ENCODE measurements at places on chromosomes 2 and 18.

DNA sequence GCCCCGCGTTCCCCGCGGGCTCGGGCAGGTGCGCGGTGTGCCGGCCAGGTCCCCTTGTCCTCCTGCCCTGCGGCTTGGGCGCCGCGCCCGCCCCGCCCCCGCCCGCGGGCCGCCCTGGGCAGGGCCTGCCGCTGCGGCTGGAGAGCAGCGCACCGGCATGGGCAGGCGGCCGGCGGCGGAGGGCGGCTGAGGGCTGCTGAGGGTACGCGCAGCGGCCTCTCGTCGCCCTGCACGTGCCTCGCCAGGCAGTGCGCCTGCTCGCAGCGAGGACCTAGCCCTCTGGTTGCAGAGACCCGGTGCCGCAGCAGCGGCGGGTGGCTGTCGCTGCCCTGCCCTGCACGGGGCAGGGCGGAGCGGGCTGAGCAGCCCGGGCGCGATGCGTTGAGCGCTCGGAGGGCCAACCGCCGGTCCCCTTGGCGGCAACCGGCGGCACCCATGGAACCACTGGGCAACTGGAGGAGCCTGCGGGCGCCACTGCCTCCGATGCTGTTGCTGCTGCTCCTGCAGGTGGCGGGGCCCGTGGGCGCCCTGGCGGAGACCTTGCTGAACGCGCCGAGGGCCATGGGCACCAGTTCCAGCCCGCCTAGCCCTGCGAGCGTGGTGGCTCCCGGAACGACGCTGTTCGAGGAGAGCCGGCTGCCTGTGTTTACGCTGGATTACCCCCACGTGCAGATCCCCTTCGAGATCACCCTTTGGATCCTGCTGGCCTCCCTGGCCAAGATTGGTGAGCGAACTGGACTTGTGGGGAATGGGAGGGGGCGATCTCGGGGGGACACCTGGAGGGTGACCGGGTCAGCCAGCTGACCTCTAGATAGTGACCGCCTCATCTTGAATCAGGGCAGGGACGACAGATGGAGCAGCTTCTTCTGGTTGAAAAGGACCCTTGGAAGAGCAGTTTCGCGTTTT is at the start of gene SLC9A2:
TSS of gene SLC9A2 (plus strand) at position 140 of the 906 bp plus-strand sequence. CDS start at position 436, 296 bp downstream.
- DNase-seq = no peak

- no peak for DNase-seq
Observed at GRCh38 chr18:55893948-55894347, 306.0 kb upstream of the TCF4 start.

- DNase-seq = no peak
Observed at GRCh38 chr18:45662468-45662867, 47.2 kb downstream of the SLC14A2 start.

GRCh38 chr2:229943770-229944449 is 21.6 kb downstream of the FBXO36 start:
- no peak for DNase-seq

DNA sequence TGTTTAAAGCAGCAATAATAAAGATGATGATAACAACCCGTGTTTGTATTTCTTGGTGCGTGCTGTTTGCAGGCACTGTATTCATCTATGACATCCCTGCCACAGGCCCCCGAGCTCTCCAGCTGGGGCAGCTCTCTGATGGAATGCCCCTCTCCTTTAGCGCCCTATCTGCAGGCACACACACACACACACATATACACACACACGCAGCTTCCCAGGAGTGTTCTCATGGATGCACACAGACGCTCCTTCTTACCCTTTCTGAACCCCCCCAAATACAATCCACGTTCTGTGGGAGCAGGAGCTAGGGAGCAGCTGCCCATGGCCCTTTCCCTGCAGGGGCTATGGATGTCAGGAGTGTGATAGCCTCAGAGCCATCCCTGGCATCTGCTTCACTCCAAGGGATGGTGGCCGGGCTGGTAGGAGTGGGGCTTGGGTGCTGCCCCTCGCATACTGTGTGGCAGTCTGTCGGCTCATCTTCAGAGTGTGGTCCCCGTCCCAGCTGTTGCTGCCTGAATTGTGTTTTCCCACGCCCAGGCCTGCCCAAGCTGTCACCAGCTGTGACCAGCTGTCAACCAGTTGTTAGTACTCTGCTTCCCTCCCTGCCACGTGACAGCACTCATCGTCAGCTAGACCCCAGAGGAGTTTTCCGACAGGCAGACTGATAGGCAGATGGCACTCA is 50.8 kb upstream of the MYCN start:
- no peak for DNase-seq

GRCh38 chr2:77428946-77429345 is 93.2 kb downstream of the LRRTM4 start:
- DNase-seq = no peak

GRCh38 chr2:118737684-118738083 is 109.8 kb downstream of the EN1 start:
- DNase-seq = no peak

DNA sequence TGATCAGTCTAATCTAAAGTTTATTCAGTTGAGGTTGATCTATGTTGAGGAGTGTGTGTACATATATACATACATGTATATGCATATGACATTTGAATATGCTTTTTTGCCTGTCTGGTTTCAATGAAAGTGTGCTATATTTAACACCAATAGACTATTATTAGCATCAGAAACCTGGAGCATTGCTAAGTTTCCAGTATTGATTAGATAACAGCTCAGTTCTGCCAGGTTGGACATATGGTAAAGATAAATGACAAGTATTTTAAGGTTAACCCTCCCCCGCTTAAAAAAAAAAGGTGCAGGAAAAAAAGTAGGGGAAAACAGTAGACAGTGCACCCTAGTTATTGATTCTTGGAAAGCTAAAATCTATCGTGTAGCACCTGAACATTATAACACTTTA is 19.4 kb downstream of the CREB1 start:
- no peak for DNase-seq

- DNase-seq = no peak
Observed at GRCh38 chr2:128374001-128374710, 55.5 kb upstream of the HS6ST1 start.

GRCh38 chr2:189587780-189588179 is 7.2 kb upstream of the SLC40A1 start:
- DNase-seq = no peak

- no peak for DNase-seq
Observed at GRCh38 chr2:196257086-196257485, 85.7 kb upstream of the STK17B start.

- no peak for DNase-seq
Observed at GRCh38 chr18:45894818-45895217, 69.3 kb downstream of the SIGLEC15 start.

GRCh38 chr18:9696112-9696511 is 12.0 kb upstream of the RAB31 start:
- no peak for DNase-seq

DNA sequence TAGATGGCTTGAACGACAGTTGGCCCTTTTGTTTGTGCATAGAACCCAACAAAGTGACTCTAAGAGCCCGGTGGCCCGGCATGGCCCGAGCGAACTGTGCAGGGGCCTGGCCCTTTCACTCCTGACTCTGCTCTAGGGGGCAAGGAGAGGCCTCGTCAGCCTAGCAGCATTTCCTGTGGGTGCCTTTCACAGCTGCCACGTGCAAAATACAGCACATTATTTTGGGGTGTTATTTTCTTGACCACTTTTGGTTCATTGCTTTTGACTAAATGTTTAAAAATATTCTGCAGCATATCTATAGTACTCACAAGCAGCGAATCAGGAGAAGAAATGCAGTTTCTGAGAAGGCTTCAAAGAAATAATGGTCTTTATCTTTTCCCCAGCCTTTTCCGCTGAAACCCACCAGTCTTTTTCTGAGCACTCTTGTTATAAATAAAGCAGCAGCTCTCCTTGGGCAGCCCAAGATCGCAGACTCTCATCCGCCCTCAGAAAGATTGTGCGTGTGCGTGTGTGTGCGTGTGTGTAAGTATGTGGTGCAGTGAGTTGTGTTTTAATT is 31.3 kb downstream of the DGKD start:
- DNase-seq = no peak

DNA sequence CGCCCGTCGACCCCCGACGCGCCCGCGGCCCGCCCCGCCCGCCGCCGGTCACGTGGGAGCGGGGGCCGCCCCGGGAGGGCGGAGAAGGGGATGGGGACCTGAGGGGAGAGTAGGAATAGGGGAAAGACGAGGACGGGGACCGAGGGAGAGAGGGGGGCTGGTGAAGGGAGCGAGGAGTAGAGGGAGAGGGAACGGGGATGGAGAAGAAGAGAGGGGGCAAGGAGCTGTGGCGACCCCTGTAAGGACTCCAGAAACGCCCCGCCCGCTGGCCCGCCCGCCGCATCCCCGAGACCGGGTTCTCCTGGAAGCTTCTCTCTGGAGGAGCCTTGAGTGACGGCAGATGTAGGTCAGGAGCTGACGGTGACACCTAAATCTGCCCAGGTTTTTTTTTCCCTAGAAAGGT is 615 bp downstream of the ADNP2 start:
- peak; percentile 18 for DNase-seq

DNA sequence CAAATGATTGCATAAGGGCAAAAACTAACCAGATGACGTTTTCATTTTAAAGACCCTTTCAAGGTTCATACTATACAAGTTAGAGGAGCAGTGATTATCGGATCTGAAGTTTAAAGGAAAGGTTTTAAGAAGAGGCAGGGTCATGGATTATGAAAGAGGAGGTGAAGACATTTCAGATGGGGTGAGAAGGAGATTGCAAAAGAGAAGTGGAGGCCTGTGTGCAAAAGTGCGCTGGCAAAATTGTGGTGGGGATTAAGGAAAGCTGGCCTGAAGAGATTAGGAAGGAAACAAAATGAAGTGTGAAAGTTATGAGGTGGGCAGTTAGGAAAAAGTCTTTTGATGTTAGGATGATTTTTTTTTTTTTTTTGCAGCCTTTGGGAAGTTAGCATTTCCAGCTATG is 935.7 kb upstream of the FAM98A start:
- no peak for DNase-seq

DNA sequence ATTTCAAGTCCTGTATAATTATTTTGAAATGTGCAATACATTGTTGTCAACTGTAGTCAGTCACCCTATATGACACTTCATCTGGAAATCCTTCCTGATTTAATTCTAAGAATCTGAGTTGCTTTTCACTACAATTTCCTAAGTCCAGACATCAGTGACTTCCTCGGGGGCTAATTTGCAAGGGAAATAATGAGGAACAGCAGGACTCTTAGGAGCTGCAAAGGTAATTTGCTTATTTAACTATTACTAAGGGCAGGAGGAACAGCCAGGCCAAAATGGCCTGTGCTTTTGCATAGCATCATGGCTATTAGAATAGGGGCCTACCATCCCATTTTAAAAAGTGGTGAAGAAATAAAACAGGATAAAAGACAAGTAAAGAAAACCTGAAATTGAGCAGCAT is 178.8 kb downstream of the MC4R start:
- no peak for DNase-seq

- peak; percentile 44 for DNase-seq
Observed at GRCh38 chr2:100416935-100417710, at the start of gene CHST10. CHST10 (minus strand) TSS chr2:100417668; CDS start chr2:100406675, 10,993 bp downstream.

DNA sequence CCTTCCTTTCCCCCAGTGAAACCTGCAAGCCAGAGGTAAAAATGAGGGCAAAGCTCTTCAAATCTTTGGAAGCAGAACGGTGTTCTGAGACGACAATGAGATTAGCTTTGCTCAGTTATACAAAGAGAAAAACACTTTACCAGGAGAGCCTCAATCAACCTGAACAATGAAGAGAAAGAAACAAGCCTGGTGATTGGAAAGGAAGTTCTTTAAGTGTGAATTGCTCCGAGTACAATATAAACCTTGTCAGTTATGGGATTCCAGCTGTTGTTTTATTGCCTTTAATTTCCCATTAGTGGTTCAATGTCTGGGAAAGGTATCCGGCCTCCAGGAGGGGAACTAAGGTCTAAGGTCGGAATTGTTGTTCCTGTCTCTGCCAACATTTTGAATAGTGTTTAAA is 901.6 kb downstream of the EPHA4 start:
- DNase-seq = no peak

DNA sequence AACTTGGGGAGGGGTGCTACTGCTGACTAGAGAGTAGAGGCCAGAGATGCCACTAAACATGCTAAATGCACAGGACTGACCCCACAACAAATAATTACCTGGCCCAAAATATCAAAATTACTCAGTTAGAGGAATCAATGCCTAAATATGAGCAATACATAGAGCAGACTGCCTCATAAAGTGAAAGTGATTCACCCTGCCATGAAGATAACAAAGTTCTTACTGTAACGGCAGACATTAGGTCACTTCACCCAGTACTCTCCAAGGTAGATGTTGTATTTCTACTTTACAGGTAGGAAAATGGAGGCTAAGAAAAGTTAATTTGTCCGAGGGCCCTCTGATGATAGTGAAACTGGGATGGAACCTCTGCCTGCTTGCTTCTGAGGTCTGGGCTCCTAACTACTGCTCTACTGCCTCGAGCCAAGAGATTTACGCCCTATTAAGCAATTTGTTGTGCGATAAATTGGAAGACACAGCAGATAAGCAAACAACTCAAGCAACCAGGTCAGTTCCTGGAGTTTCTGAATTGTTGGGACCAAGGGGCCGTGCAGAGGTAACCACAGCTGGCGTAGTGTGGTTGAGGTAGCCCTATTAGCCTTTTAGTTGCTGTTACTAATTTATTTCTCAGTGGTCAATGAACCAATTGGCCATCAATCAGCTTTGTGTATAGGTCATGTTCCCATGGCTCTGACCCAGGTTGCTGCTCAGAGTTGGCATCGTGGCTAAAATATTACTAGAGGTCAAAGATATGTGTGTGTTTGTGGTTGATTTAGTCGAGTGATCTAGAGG is 4.8 kb downstream of the DHRS9 start:
- DNase-seq = no peak

DNA sequence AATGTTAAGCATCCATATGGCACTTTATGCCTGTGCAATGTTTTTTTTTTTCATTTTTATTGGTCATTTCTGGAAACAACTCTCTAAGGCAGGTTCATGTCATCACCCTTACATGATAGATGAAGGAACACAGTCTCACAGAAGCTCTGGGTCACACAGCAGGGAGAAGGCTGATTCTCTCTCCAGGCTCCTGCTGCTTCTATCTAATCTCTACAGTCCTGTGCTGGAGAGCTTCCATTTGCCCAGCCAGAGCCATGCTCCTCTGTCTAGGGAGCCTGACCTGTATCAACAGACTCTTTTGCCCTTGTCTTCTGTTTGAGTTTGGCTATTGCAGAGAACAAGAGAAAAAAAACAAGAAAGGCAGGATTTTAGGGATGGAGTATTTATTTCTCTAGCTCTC is 584.8 kb downstream of the MBD2 start:
- no peak for DNase-seq

DNA sequence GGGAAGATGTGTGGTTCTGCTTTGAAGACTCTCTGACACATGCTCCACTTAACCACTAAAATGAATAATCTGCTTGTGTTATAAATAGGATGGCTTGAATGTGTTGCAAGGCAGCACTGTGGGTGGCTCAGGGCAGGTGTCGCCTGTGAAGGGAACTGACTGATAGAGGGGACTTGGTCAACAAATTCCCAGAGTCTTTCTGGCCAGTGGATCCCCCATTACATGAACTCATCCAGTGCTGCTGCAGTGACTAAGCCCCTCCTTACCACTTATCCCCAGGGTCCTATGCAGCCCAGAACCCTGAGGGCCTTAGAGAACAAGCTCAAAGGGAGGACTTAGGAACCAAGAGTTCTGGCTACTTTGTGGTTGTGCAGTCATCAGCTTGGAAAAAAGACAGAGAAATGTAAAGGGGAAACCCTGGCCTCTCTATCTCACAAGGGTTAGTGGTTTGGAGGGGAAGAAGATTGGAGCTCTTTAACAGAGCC is 226.2 kb upstream of the TNP1 start:
- no peak for DNase-seq

GRCh38 chr2:196314780-196315179 is 143.4 kb upstream of the STK17B start:
- no peak for DNase-seq
